IMR-90 (cell line): ENCODE measurements at places on chromosomes 5 and 9.

DNA sequence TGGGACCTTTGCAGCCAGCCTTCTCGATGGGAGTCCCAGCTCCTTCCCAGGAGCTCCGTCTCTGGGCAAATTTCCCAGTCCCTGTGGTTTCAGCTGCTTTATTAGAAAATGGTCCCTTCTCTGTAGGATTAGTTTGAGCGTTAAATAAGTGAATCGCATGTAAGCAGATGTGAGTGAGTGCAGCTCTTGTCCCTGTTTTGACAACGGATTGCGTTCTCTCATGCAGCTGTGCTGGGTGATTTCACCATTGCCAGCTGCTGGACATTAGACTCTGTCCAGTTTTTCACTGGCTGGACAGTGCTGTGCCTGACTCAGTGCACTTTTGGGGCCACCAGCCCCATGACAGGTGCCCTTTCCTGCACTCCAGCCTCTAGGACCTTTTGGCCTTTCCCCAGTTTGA lies 11.6 kb upstream of the CEL start:
- peak; percentile 16 for DNase-seq

- peak; percentile 11 for DNase-seq
These were observed 16.1 kb upstream of the TMED7 start for GRCh38 chr5:115641948-115642347.

DNA sequence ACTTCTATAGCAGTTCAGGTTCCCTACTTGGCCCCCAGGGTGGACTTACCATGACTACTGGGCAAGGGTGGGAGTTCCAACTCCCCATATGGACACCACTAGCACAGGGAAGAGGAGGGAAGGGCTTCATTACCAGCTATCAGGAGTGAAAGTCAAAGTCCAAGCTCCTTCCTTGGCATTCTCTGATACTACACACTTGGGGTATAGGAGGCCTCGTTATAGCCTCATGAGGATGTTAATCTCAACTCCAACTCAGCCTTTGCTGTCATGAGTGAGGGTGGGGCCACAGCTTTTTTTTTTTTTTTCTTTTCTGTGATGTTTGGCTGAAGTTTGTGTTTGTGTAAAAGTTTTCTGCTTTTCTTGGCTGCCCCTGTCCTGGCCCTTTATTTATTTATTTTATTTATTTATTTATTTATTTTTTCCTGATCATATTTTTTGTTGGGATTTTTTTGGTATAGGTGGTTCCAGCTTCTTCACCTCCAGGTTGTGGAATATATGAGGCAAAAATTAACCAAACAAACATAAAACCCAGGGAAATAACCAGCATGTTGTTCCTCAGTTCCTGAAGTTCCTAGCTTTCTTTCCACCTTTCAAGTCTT lies 8.7 kb downstream of the GARIN3 start:
- DNase-seq: no peak

DNA sequence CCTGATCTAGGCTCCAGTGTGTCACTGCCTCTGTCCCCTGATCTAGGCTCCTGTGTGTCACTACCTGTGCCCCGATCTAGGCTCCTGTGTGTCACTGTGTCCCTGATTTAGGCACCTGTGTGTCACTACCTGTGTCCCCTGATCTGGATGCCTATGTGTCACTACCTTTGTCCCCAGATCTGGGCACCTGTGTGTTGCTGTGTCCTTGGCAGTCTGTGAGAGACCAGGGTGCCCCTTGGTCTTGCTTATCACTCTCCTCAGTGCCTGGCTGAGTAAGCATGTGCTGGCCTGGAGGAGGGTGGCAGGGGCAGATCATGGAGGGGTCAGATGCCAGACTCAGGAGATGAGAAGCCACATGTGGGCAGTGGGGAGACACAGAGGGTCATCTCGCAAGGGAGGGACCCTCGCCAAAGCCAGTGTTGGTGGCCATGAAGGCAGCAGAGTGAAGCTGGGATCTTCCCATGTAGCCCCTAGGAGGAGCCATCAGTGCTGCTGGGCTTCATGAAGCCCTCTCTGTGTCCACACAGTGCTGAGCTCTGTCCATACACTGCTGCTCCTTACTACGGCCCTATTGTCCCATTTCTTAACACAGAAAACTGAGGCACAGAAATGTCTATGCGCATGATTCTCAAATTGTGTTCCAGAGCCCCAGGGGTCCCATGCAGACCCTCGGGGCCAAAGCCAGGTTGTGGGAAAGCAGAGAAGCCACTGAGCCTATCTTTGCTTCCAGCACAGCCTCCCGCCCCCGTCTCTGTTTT lies 15.5 kb downstream of the OLFML2A start:
- DNase-seq: no peak

DNA sequence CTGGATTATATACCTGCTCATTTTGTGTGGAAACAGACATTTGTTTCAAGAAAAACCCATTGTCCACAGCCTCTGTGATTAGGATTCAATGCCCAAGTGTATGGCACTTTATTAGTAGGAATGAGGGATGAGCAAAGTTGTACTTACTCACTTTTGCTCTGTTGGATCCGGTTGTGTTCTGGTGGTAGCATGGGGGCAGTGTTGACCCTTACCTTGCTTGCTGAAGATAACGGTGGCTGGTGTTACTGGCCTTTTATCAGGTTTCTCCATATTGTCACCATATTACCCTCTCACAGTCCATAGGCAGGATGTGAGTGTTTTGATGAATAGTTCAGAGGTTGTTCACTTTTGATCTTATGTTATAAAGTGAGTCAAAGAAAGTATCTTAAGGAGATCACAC lies 42.7 kb upstream of the NUDT12 start:
- no peak for DNase-seq

- DNase-seq: no peak
These were observed 259.4 kb downstream of the HSPA4 start for GRCh38 chr5:133311176-133311575.

DNA sequence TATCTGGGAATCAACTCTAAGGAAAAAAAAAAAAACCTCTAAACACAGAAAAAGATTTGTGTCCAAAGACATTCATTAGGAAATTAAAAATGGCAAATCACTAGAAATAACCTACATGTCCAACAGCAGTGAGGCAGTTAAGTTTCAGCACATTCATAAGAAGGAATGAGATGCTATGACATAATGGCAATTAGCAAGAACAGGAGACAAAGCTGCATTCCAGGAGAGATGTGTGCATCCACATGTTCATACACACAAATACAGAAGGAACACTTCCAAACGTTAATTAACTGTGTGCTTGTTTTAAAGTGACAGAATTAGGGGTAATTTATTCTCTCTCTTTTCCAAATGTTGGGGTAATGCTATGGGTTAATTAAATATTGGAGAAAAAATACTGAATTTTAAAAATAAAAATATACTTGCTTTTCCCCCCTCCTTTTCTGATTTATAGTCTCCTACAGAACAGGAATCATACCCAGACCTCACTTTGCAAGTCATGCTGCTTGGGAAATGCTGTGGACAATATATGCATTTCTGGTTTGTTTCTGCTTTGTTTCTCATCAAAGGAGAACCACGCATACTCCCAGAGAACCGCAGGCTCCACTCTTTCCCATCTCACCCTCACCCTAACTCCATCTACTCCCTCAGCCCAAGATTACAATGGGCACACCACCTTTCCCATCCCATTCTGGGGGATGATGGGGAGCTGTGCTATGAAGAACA lies 114.1 kb downstream of the CDK5RAP2 start:
- DNase-seq: no peak

DNA sequence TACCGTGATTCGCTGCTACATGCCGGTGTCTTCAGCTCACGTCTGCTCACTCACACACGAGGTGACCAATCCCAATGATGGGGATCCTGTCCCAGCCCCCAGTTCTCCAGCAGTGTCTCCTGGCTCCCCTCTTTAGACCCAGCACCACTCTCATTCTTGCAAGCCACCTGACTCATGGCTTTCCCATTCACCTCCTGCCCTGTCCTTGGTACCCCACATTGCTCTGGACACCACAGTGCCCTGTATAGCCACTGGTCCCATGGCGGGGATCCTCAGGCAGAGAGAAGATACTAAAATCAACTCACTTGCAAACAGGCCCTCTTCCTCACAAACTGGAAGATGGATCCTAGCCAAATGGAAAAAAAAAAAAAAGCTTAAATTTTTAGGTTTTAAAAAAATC lies 81.0 kb downstream of the SLIT3 start:
- DNase-seq: no peak

GRCh38 chr5:173801006-173801405 lies 87.1 kb upstream of the CPEB4 start:
- no peak for DNase-seq
